ENCODE measurements at places on chromosomes 11 and 22.

DNA sequence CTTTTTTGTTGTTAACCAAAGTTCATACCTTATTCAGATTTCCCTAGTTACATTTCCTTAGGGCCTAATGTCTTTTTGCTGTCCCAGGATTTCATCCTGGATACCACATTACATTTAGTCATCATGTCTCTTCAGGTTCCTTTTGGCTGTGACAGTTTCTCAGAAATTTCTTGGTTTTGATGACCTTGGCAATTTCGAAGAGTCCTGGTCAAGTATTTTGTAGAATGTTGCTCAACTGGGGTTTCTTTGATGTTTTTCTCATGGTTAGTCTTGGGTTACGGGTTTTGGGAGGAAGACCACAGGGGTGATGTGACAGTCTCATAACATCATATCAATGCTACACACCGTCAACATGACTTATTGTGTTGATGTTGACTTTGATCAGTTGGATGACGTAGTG lies 39.8 kb upstream of the FDX1 start:
- no peak for DNase-seq

DNA sequence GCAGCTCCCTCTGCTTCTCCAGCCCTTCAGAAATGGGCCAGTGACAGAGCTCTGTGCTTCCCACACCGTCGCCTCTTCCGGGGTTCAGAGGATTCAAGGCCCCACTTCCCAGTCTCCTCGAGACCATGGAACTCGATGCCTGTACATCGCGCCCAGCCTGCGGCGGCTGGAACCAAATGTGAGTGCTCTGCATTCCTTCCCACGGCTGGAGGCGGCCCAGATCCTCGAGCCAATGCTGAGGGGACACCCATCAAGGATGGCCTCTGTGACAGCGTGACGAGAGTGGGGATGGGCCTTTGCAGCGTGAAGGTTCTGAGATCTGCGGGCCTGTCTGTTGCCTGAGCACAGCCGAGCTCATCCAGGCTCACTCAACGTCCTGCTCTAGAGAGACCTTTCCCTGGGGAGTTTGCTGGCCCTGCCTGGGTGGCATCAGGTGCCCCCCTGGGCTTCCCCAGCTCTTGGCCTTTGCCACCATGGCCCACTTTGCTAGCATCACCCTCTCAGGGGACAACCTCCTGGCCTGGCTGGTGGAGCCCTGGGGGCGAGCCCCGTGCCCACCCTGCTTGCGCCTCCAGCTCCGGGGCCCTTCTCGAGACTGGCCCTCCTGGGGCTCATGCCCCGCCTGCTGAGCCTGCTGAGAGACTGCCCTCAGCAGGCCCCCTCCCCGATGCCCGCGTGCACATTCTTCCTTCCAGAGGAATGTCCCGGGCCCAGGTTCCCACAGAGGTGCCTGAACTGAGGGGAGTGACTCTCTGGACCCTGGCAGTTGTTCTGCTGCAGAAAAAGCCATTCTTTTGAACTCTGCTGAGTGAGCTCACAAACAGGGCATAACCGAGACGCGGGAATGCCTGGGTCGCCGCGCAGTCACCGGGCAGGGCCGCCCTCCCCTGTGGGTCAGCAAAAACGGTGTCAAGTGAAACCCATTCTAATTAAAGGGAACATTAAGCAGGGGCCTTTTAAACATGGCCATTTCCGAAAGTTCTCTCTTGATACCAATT lies 7.3 kb upstream of the MYEOV start:
- no peak for DNase-seq

GRCh38 chr11:24321229-24321628 lies 175.6 kb upstream of the LUZP2 start:
- DNase-seq = no peak

GRCh38 chr22:25362883-25363240 lies 143.4 kb downstream of the CRYBB2 start:
- peak; percentile 53 for DNase-seq

- no peak for DNase-seq
Measured at GRCh38 chr22:48864748-48865147, 962.9 kb downstream of the BRD1 start.
